ENCODE measurements at places on chromosomes 12 and 14. TPM values are rescaled to one million over a fixed set of nuclear protein-coding genes. Genes with fewer than 3 reads are reported as not detected.
A peak's percentile ranks its signal among the peaks of the same experiment; 100 is the strongest.

DNA sequence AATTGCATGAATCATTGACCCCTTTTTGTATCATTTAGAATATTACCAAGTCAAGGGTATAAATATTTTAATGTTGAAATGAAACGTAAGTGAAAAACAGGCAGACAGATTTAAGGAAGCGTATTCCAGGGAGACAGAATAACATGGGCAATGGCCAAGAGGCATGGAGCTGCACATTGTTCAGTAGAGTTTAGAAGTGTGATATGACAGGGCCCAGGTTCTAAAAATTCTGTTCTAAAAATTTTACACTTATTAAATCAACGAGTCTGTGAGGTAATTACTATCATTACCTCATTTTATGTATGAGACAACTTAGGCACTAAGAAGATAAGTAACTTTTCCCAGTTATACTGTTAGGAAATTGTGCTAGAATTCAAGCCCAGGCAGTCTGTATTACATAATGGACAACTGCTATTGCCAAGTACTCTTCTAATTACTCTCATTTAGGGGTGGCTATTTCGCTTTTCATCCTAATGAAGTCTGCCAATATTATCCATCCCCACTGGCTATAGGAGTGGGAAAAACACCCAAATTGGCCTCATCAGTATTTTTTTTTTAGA is 103.2 kb upstream of the NAV3 start:
- no peak for DNase-seq
- H3K36me3 ChIP-seq, result no peaks in the 10 kb centered on the region
- H3K4me1 ChIP-seq, result no peaks in the 10 kb centered on the region
- H3K4me3 ChIP-seq, result no peak overlapping the region
- H3K27me3 ChIP-seq, result no peaks in the 10 kb centered on the region
- H3K27ac ChIP-seq, result no peak overlapping the region

DNA sequence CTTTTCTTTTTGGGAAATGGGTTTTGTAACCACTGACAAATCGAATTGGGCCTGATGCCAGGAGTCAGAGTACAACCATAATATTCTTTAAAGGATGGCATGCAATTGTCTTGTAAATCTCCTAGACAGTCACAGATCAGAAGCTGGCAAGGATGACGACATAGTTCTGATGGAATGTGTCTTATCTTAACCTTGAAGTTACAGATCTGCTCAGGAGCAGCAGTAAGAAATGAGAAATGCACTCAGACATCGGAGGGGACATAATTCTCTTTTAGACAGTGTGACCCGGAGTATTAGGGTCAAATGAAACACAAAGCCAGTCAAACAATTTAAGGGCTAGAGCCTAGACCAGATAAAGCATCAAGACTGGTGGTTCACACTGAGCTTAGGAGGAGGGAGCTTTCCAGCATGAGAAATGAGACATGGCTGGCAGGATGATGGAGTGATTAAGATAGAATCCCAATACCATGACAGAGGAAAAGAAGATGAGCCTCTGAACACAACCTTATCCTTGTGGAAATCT is 17.5 kb downstream of the CBX5 start:
- H3K4me3 ChIP-seq, result no peak overlapping the region
- H3K27ac ChIP-seq, result peak overlapping the region; percentile 25
- DNase-seq, result peak; percentile 69
- H3K27me3 ChIP-seq, result no peaks in the 10 kb centered on the region
- H3K4me1 ChIP-seq, result peaks cover 24% of the 10 kb centered on the region
- peaks cover 1% of the 10 kb centered on the region for H3K36me3 ChIP-seq

GRCh38 chr12:128789356-128789929 is 34.3 kb downstream of the SLC15A4 start:
- H3K4me1 ChIP-seq, result no peaks in the 10 kb centered on the region
- DNase-seq, result no peak
- no peaks in the 10 kb centered on the region for H3K27me3 ChIP-seq

GRCh38 chr12:88242571-88242925 is 100.4 kb downstream of the TMTC3 start:
- H3K36me3 ChIP-seq, result no peaks in the 10 kb centered on the region
- no peaks in the 10 kb centered on the region for H3K27me3 ChIP-seq
- H3K27ac ChIP-seq, result no peak overlapping the region
- H3K4me3 ChIP-seq, result no peak overlapping the region

DNA sequence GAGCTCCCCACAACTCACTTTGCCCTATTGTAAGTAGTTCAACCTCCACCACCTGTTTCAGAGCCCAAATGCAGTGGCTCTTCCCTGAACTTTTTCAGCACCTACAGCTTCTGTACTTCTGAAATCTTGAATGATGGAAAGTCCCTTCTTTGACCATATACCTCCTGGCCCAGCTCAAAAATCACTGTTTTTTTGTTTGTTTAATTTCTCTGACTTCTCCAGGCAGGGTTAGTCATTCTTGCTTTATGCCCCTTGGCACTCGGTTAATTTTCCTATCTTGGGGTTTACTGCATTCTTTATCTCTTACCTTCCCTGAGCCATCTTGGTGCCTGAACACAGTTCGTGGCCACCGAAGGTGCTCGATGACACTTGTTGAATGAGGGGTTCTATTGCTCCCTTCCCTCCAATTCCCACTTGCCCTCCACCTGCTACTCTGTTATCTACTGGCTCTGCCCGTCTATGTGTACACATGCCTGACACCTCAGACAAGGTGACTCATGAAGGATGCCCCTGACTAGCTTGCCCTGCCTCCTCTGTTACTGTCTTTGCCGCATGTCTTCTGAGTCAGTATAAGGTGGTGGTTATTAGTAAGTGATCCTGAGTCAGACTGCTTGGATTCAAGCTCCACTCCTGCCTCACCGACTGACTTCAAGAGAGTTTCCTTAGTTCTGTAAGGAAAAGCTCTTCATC is 4.4 kb downstream of the AMHR2 start:
- peaks cover 3% of the 10 kb centered on the region for H3K36me3 ChIP-seq
- peak; percentile 85 for DNase-seq
- H3K27me3 ChIP-seq, result no peaks in the 10 kb centered on the region
- peak overlapping the region; percentile 59 for H3K27ac ChIP-seq
- H3K4me1 ChIP-seq, result peaks cover 41% of the 10 kb centered on the region

Gene OASL
- polyA plus RNA-seq, result 0.31 TPM

DNA sequence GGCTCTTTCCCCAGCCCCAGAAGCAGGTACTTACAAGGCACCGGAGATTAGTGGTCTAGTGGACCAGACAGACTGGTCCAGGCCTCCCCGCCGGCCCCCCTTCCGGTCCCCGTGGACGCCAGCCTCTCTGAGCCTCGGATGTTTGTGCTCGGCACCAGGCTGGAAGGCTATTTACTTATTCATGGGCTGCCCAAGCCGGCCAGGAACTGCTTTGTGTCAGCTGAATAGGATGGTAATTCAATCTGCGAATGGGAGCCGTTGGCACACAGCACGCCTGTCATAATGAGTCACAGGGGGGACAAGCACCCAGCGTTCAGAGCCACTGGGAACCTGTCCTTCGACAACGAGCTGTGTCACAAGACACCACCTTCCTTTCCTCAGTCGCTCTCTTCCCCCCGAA is 82.3 kb downstream of the RIMBP2 start:
- no peaks in the 10 kb centered on the region for H3K4me1 ChIP-seq
- peaks cover 14% of the 10 kb centered on the region for H3K27me3 ChIP-seq
- no peaks in the 10 kb centered on the region for H3K36me3 ChIP-seq
- H3K4me3 ChIP-seq, result no peak overlapping the region
- DNase-seq, result peak; percentile 39

DNA sequence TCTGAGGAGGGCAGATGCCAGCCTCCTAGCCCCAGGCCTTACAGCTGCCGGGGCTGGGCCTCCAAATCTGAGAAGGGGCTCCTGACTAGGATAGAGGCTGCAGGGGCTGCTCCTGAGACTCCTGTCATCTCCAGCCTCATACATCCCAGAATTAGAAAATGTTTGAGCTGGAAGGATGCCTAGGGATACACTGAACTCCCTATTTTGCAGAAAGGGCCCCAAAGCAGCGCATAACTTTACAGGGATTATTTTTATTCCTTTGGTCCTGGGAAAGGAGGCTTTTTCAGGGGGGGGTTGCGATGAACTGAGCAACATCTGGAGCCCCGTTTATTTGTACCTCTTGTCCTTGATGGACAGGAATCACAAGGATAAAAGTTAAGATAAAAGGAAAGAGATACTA is 35.9 kb upstream of the SLC38A2 start:
- no peak for DNase-seq
- no peaks in the 10 kb centered on the region for H3K27me3 ChIP-seq
- H3K4me3 ChIP-seq, result no peak overlapping the region
- no peaks in the 10 kb centered on the region for H3K36me3 ChIP-seq
- no peaks in the 10 kb centered on the region for H3K4me1 ChIP-seq

Gene PIANP
- 5.4 TPM for polyA plus RNA-seq

Gene AQP2
- 0.01 TPM for polyA plus RNA-seq

DNA sequence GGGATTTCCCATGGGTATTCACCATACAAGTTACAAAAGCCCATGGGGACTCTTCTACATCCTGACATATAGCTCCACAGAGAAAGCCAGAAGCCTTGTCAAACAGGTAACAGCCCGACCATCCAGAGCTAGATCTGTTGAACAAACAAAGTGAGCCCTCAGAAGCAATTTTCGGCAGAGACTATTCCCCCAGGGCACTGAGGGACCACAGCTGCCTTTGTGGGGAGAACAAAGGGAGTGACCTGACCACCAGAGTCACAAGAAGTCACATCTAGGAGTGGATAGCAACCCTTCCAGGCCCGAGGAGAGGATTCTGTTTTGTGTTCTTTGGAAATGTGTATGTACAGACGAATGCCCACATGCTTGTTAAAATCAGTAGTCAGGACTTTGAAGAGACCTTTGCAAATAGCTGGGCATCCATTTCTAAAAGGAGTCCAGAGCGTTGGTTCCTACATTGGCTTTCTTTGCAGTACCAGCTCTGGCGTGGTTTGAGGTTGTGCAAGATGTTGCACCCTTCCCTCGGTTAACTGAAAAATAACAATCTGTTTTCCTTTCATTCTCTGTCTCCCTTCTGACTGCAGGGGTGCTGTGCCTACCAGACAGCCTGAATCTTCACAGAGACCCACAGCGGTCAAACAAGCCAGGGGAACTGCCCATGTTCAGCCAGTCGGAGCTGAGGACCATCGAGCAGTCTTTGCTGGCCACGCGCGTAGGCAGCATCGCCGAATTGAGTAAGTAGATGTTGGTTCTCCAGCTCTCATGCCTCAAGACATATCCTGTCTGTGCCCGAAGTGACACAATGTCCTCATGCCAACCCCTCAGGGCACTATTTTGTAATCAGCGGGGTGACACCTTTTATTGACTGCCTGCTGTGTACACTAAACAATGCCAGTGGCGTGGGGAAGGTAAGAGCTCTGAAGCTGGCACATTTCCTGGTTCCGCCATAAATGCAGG is 165.4 kb upstream of the PWP1 start:
- H3K4me1 ChIP-seq, result peaks cover 6% of the 10 kb centered on the region
- H3K36me3 ChIP-seq, result no peaks in the 10 kb centered on the region
- no peak for DNase-seq
- no peak overlapping the region for H3K4me3 ChIP-seq
- H3K27ac ChIP-seq, result no peak overlapping the region

DNA sequence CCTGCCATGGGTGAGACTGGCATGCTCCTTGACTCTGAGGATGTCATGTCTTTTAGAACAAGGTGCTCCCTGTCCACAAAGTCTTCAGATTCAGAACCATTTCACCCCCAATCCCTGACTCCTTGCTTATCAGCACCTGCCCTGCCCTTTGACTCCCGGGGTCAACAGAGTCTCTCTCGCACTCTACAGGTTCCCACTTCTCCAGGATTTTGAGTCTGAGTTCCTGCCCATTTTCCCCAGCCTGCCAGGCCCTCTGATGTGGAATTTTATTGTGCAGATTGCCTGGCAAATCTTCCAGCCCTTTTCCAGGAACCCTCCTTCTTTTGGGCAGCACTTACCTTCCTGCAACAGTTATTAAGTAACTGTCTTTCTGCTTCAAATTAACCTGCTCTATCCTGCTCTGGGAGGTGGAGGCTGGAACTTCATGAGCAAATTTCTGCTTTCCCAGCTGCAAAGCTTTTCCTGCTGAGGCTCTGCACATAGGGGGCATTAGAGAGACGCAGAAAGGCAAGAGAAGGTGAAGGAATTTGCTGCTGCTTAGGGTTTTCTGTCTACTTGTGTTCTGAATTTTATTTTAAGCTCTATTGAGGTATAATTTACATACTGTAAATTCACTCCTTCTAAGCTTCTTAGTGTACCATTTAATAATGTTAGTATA is 259.1 kb downstream of the PCNX1 start:
- DNase-seq, result peak; percentile 44
- peaks cover 35% of the 10 kb centered on the region for H3K4me1 ChIP-seq
- H3K27me3 ChIP-seq, result peaks cover 9% of the 10 kb centered on the region
- H3K36me3 ChIP-seq, result no peaks in the 10 kb centered on the region
- H3K27ac ChIP-seq, result no peak overlapping the region
- H3K4me3 ChIP-seq, result no peak overlapping the region

- peaks cover 15% of the 10 kb centered on the region for H3K4me1 ChIP-seq
- peaks cover 67% of the 10 kb centered on the region for H3K27me3 ChIP-seq
- H3K27ac ChIP-seq, result peak overlapping the region; percentile 49
- H3K36me3 ChIP-seq, result no peaks in the 10 kb centered on the region
- H3K4me3 ChIP-seq, result peak overlapping the region; percentile 71
- peak; percentile 87 for DNase-seq
These were observed 224.6 kb upstream of the CRY1 start for GRCh38 chr12:107317751-107318555.

- no peak overlapping the region for H3K4me3 ChIP-seq
- no peak for DNase-seq
- no peaks in the 10 kb centered on the region for H3K27me3 ChIP-seq
- no peaks in the 10 kb centered on the region for H3K4me1 ChIP-seq
- H3K36me3 ChIP-seq, result no peaks in the 10 kb centered on the region
- no peak overlapping the region for H3K27ac ChIP-seq
These were observed 55.6 kb upstream of the ACTN1 start for GRCh38 chr14:69034612-69035262.

All from large intestine (tissue), 12 donors.